ENCODE measurements at places on chromosomes 6 and 20.

DNA sequence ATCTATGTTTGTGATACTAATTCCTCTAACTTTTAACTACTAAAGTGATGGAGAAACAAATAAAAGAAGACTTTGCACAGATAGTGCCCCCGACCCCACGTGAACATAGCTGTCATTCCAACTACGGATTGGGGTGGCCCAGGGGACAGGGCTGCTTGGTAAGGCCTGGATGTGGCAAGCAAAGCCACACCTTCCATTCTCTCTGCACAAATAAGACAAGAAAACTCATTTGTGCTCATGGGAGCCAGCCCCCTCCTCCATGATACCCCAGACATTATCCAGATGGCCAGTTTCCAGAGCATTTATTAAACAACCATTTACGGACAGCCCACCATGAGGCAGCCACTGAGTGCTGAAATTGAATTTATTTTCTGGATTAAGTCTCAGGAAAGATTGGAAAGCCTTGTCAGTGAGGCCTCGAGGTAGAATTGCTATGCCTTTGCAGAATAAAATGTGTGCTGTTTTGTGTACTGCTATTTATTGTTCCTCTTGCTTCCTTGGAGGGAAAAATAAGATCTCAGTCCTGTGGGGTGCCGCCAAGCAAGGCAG lies 151.2 kb downstream of the UNC5CL start:
- DNase-seq: no peak

GRCh38 chr6:142938510-142938909 lies 6.5 kb downstream of the HIVEP2 start:
- no peak for DNase-seq

GRCh38 chr20:63318391-63319163 lies 25.6 kb downstream of the COL20A1 start:
- no peak for DNase-seq

- DNase-seq: no peak
These were observed 139.6 kb downstream of the MYLK4 start for GRCh38 chr6:2611092-2611491.

DNA sequence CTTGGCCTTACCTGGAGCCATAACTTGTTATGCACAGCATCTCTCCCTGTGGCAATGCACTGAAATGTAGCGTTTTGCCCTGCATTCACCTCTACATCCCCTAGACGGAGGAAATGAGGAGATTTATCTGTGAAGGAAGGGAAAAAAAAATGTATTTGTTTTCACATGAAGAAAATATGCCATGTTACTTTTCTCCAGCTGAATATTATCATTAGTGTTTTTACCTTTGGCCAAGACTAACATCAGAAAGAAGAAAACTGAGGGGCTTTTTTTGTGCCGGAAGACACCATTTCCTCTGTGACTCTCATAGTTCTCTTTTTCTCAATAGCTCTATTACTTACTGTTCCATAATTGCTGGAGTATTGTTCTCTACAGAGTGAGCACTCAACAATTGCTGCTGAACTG lies 280.4 kb downstream of the PTPRK start:
- no peak for DNase-seq

GRCh38 chr6:22113026-22113766 lies 183.6 kb downstream of the PRL start:
- peak; percentile 82 for DNase-seq

DNA sequence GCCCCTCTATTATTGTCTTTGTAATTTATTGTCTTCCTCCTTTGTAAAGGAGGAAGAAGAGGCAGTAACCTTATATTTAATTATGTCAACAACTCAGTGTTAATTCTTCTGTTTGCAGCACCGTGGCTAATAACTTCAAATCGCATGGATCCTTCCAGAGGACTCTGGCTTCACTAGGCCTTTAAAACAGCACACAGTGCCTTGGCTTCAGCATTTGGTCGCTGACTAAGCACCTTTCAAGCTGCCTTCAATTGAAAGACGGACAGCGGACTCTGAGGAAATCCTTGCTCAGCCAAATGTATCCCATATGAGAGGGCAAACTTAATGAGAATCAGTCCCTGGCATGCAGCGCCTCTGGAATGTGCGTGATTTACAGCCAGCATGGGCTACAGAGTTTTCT lies 64.2 kb downstream of the SGK1 start:
- DNase-seq: no peak

DNA sequence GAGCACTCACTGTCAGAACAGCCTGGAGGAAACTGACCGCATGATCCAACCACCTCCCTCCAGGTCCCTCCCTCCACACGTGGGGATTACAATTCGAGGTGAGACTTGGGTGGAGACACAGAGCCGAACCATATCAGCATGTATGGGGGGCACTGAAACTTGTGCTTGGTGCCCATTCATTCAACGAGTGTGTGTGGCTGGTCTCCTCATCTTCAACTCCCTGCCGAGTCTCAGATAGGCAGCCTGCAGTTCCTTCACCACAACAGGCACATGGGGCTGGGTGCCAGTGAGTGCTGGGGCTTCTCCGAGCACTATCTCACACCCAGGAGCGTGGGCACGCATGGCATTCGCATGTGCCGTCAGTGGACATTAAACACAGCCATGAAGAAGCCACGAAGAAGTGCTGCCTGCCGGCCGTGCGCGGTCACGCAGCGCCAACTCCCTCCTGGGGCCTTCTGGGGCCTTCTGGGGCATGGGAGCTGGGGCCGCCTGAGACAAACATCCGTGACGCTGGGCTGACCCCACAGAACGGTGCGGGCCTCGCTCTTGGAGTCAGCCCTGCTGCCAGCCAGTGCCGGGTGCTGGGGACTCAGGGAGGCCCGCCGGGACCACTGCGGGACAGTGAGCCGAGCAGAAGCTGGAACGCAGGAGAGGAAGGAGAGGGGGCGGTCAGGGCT lies 714 bp upstream of the RTEL1 start:
- DNase-seq: no peak

- no peak for DNase-seq
These were observed 7.7 kb downstream of the PHIP start for GRCh38 chr6:79070206-79070825.

- DNase-seq: peak; percentile 78
These were observed 63.7 kb downstream of the GPX5 start for GRCh38 chr6:28589234-28589956.

- no peak for DNase-seq
These were observed at the start of gene RAB32 for GRCh38 chr6:146543211-146543939. RAB32 (plus strand) TSS chr6:146543833; CDS start chr6:146543872, 39 bp downstream.

- DNase-seq: no peak
These were observed 4.2 kb upstream of the FBXO30 start for GRCh38 chr6:145818796-145819195.
